Omental fat pad (tissue), 4 donors: ENCODE measurements at places on chromosomes 3 and 15. TPM values are rescaled to one million over a fixed set of nuclear protein-coding genes. Genes with fewer than 3 reads are reported as not detected.

DNA sequence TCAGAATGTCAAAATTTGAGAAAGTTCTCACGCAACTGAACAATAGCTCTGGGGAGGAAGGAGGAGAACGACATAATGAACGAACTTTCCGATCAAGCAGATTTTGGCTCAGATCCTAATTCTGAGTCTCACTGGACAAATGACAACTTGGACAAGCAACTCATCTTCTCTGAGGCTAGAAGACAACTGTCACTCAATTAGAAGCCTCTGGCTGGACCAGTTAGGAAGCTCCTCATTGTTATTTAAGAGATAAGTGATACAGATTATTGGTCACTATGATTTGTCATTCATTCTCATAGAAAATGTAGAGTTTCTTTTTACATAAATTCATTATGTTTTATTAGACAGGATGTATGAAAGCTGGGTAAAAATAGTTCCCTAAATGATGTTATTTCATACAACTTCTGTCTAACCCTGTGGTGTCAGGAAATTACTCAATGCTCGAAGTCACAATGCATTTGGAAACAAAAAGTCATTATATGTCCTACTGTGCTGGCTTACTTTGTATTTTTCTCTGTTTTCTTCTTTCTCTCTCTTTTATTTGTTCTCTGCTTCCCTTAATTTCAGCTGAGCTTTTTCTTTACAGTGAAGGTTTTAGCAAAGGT lies 11.0 kb upstream of the C3orf49 start:
- no peak for DNase-seq

CCDC71 gene
- 29.3 TPM for total RNA-seq

HEXA gene
- 66.4 TPM for total RNA-seq

- no peak for DNase-seq
Observed at GRCh38 chr3:64010199-64010598, 13.1 kb downstream of the PSMD6 start.

DNA sequence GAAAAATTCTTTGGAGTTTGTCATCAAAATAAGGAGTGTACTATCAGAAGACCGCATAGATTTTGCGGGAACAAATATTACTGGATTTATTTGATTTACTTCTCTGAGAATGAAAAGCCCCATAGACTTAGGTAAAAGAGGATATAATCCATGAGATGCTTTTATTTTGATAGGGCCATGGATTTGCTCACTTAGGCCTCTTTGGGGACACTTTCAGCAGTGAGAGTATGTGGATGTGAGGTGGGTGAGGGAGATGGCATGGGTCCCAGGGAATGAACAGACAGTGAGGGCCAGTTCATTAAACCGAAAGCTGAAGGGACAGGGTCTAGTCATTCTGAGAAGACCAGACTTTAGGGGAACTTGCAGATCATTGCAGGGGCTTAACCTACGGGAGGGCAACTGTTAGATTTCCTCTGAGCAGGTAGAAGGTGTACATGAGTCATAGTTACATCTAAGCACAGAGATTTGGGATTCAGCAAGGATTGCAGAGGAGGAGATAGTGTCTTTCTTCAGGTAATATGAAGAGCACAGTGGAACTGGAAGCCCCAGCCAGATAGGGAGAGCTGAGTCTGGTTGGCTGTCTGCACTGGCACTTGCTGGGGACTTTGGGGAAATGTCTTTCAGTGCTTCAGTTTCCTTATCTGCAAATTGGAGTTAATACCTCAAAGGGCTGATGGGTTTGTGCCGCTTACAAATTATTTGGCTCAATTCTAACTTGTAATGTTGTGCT lies 30.8 kb downstream of the SH3GL3 start:
- DNase-seq, result no peak

DNA sequence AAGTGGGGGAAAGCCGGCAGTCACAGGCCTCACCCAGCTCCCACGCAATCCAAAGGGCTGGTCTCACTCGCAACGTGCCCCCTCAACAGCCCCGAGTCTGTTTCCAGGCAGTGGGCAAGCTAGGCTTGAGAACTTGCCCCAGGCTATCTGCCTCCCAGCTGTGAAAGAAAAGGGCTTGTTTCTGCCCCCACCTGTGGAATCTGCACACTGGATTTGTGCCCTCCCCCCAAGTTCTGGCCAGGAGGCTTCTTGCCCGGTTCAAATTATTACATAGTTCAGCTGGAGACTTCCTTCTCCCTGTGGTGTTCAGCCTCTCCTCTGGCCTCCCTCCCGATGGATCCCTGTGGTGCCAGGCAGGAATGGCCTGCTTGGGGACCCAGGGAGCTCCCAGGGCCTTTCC lies 283.9 kb upstream of the LYSMD4 start:
- DNase-seq, result no peak

ZIC1 gene
- not detected for total RNA-seq

DNA sequence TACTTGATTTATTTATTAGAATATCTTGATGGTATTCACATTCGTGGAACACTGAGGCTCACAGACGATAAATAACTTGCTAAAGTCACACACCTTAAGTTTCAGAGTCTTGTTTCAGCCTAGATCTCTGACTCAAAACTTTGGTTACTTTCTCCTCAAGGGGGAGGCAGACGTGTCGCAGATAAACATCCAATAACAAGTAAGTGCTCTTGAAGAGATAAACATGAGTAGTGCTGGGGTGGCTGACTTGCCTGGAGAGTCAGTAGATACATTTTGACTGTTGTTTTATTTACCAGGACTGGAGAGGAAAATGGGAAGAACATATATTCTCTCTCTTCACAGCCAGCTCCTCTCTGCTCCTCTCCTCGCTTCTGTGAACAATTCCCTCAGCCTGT lies 31.3 kb downstream of the FBXO45 start:
- no peak for DNase-seq

DNA sequence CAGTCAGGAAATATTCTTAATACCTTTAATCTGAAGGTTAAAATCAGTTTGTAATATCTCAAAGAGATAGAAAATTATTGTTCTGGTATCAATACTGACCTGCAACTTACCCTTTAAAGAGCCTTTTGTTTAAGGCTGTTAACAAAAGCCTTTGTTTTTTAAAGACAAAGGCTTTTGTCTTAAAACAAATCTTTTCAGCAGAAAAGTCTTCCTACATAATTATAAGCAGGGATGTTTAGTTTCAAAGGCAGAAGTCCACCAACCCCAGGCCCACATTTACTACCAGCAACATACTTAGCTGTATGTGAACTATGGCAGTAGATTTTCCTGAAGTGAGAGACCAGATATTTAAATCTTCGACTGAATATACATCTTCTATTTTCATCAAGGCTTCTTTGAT lies 36.2 kb downstream of the SLC30A4 start:
- DNase-seq, result no peak

ARHGEF26 gene
- total RNA-seq, result 12.0 TPM

- DNase-seq, result no peak
Observed at GRCh38 chr3:64223791-64224745, 1.2 kb downstream of the PRICKLE2 start.

GRCh38 chr3:130968221-130968620 lies 58.4 kb downstream of the ASTE1 start:
- no peak for DNase-seq

DNA sequence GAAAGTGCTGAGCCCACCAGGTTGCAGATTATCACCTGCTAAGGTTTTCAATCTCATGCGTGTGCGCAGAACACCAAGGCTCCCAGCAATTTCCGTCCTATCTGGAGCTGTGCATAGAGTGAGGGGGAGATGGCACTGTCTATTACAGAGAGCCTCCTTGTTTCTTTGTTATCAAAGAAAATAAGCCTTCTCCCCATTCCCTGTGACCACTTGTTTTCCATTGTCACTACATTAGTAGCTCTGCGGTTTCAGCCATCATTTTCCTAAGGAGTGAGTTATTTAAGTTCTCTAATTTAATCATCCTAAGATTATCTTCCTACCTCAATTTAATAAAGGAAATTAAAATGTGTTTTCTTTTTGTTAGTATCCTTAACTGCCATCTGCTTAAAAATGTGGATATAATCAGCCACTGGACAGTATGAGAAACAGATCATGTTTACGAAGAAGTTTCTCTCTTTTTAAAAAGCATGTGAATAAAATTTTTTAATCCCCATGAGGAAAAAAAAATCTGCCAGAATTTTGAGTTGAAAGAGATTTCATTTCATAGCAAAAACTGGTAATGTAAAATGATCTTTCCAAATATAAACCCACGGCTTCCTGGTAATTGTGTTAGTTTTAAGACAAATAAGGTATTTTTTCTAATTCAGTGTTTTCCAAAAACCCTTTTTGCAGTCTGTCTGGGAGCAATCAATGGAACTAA lies 172.3 kb upstream of the UBE2E1 start:
- DNase-seq, result no peak

- DNase-seq, result no peak
Observed at GRCh38 chr3:108791473-108791872, 31.1 kb upstream of the TRAT1 start.

GRCh38 chr15:66369773-66370651 lies 13.5 kb upstream of the TIPIN start:
- DNase-seq, result no peak

- no peak for DNase-seq
Observed at GRCh38 chr3:20256144-20256543, 70.1 kb upstream of the SGO1 start.

DNA sequence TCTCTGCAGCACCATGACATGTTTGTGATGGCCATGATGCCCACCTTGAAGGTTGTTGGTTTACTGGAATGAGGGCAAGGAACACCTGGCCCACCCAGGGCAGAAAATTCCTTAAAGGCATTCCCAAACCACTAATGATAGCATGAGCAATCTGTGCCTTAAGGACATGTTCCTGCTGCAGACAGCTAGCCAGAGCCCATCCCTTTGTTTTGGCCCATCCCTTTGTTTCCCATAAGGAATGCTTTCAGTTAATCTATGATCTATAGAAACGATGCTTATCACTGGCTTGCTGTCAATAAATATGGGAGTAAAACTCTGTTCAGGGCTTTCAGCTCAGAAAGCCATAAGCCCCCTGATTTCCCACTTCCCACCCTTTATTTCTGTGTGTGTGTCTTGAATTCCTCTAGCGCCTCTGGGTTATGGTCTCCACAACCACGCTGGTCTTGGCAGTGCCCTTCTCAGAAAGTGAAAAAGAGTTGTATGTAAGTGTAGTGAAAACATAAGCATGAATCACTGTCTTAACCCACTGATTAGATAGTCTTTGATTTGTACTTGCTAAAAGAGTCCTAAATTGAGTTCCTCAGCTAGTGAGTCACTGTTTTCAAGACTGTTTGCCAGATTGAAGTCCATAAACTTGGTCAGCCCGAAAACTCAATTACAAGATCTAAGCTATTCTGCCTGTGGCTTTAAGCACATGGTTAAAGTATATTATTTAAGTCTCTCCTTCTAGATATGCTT lies 19.0 kb upstream of the CCR2 start:
- no peak for DNase-seq

- no peak for DNase-seq
Observed at GRCh38 chr15:57892181-57892580, 173.3 kb downstream of the ALDH1A2 start.
